ENCODE measurements at places on chromosomes 6 and 20.

GRCh38 chr6:48378884-48379407 is 267.9 kb upstream of the PTCHD4 start:
- DNase-seq: no peak

DNA sequence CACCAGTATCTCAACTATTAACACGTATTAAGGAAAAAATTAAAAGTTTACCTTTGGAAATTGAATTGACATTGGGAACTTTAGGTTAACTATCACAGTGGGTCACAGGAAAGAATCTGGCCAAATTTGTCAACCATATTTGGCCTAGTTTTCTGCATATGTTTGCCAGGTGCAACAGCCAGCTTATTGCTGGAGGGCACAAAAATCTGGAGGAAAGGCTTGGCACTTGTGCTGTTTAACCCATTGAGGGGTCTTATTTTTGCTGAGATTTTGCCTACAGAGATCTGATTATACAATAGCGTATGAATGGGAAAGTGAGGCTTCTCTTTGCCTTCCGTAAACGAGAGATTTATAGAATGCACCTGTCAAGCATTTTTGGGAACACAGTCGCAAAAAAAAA is 190.4 kb downstream of the PRL start:
- DNase-seq: no peak

- DNase-seq: no peak
These were observed 22.2 kb downstream of the PSMG4 start for GRCh38 chr6:3280866-3281465.

DNA sequence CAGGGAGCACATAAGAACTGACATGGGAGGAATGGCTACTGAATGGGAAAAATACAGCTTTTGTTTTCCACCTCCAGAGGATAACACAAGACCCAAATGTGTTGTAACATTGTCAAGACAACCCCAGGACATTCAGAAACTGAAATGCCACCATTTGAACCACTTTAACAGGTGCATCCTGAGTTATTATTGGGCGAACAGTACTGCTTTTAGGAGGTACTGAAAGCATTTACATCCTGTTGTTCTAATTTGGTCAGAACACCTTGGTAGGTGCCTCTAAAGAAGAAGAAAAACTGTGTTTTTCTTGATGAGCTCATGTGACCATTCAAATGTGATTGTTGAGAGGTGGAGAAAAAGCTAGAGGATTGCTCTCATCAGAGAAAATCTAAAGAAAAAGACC is 6.4 kb upstream of the TXNDC5 start:
- no peak for DNase-seq

- DNase-seq: no peak
These were observed 45.5 kb downstream of the STX11 start for GRCh38 chr6:144195671-144196270.

- DNase-seq: no peak
These were observed 41.4 kb upstream of the SH3BGRL2 start for GRCh38 chr6:79589701-79590100.

All from caudate nucleus (tissue), 63 donors.